ENCODE measurements at places on chromosomes 12 and 14.
A peak's percentile ranks its signal among the peaks of the same experiment; 100 is the strongest.

GRCh38 chr12:111482462-111482861, 76.7 kb downstream of the SH2B3 start:
- DNase-seq: no peak
- no peaks in the 10 kb centered on the region for H3K27me3 ChIP-seq
- H3K4me1 ChIP-seq: no peaks in the 10 kb centered on the region
- H3K36me3 ChIP-seq: peaks cover 29% of the 10 kb centered on the region
- no peak overlapping the region for H3K27ac ChIP-seq

DNA sequence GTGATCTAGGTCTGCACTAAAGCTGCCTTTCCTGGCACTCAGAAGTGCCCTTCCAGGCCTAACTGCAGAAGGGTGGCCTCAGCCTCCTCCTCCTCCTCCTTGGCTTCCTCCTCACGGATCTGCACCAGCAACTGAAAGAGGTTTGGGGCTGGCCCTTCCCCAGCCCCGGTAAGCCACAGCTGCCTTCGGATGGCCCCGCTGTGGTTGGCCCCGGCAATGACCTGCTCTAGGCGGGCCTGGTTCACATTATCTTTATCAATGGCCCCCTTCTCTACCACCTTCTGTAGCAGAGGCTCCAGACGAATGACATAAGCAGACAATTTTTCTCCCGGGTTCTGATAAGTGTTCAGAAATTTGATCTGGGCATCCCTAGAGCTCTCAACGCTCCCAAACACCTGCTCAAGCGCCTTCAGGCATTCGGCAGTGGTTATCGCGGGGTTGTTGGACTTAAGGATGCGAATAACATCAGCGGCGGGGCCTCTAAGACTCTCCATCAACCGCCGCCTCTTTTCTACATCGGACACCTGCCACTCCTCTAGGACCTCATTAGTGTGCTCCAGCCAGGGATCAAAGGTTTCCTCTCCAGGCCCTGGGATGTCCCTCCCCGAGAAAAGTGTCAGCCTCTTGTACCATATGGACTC, 1.5 kb downstream of the PNMA1 start:
- DNase-seq: no peak
- peak overlapping the region; percentile 21 for H3K27ac ChIP-seq
- peaks cover 18% of the 10 kb centered on the region for H3K36me3 ChIP-seq
- H3K4me3 ChIP-seq: no peak overlapping the region
- H3K4me1 ChIP-seq: peaks cover 7% of the 10 kb centered on the region

DNA sequence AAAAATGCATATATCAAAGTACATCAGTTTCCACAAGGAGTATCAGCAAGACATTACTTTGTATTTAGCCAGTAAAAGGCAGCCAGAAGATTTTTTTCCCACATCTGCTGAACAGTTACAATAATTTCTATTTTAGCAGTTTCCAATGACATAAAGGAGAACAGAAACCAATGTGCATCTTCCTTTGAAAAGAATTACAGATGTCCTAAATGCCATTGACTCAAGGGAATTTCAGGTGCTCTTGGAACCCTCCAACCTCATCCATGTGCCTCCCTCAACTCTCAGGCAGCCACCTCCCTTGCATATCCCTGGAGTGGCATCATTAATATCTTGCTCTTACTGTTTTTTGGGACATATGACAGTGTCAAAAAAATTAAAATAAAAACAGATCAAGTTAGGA, 62.2 kb upstream of the ST8SIA1 start:
- H3K36me3 ChIP-seq: no peaks in the 10 kb centered on the region
- H3K4me3 ChIP-seq: no peak overlapping the region
- H3K27ac ChIP-seq: no peak overlapping the region
- no peaks in the 10 kb centered on the region for H3K27me3 ChIP-seq
- DNase-seq: no peak

DNA sequence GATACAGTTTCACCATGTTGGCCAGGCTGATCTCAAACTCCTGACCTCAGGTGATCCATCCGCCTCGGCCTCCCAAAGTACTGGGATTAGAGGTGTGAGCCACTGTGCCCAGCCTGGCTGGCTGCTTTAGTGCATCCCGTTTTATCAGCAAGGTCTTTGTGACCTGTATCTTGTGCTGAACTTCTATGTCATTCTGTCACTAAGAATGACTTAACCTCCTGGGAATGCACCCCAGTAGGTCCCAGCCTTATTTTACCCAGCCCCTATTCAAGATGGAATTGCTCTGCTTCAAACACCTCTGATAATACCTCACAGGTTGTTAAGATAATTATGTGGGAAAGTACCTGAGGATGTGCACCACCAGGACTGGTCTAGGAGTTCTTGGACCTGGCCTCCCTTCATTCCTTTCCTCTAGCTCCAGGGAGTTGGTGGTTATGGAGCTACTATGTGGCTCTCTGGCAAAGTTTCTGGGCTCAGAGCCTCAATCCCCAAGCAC, 26.1 kb upstream of the JPH4 start:
- no peaks in the 10 kb centered on the region for H3K36me3 ChIP-seq
- no peak for DNase-seq
- H3K4me3 ChIP-seq: no peak overlapping the region
- H3K27ac ChIP-seq: no peak overlapping the region
- no peaks in the 10 kb centered on the region for H3K27me3 ChIP-seq
- peaks cover 3% of the 10 kb centered on the region for H3K4me1 ChIP-seq

GRCh38 chr14:43198465-43198864, 1308.6 kb downstream of the FSCB start:
- no peak overlapping the region for H3K4me3 ChIP-seq
